ENCODE measurements at places on chromosomes 16 and 17. TPM values are rescaled to one million over a fixed set of nuclear protein-coding genes. Genes with fewer than 3 reads are reported as not detected.

ADAMTS18 gene
- 4.6 TPM for polyA plus RNA-seq

PRSS22 gene
- polyA plus RNA-seq: 16.7 TPM

KRT222 gene
- 0.61 TPM for polyA plus RNA-seq

AIPL1 gene
- not detected for polyA plus RNA-seq

FNDC8 gene
- 0.25 TPM for polyA plus RNA-seq

Data from left lung (tissue), 14 donors.